ENCODE measurements at places on chromosomes 2 and 18.

- no peak for DNase-seq
These were observed 40.5 kb upstream of the KIDINS220 start for GRCh38 chr2:8877894-8878293.

- no peak for DNase-seq
These were observed 3.9 kb downstream of the CHST10 start for GRCh38 chr2:100413571-100413970.

DNA sequence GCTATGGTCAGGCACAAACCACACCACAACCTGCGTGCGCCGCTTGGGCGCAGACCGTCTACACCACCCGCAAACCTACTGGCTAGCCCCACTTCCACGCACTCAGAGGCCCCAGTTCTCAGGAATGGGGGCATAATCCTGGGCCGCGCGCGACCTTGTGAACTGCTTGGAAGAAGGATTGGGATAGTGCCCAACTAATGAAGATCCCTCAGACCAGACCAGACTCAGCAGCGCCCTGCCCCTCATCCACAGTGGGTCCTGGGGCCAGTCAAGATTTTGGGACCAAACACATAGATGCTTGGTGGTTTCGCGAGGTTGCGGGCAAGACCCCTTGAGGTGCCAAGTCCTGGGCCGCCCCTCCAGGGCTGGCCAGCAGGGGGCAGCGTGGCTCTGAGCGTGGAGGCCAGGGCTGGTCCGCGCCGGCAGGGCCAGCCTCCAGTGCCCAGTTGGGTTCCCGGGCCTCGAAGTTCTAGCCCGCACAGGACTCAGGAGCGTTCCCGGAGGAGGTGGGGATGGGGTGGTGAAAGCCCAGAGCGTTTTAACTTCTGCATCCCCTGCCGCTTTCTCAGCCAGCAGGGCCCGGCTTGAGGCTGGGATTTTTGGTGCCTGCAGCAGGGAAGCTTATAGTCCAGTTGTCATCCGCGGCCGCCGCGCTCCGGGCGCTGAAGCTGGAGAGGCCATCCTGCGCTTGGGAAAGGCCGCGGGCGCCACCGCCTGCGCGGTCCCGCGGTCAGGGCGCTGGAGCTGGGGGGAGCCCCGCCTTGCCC, 8.3 kb downstream of the OSR1 start:
- DNase-seq: peak; percentile 47

DNA sequence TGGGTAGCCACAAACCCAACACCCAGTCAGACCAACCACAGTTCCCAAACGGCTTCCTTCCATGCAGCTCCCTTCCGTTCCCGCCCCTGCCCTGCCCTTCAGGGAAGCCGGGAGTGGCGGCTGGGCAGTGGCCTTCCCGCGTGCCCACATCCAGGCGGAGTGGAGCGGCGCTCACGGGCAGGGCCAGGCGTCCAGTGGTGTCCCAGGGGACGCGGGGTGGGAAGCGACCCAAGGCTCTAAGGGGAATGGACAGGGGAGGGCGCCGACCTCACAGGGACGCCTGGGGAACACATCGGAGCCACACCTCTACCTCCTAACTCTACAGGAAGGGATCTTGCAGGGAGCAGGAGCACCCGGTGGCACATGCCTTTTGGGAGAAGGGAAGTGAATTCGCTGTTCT, 225.9 kb upstream of the MGAT5 start:
- no peak for DNase-seq

DNA sequence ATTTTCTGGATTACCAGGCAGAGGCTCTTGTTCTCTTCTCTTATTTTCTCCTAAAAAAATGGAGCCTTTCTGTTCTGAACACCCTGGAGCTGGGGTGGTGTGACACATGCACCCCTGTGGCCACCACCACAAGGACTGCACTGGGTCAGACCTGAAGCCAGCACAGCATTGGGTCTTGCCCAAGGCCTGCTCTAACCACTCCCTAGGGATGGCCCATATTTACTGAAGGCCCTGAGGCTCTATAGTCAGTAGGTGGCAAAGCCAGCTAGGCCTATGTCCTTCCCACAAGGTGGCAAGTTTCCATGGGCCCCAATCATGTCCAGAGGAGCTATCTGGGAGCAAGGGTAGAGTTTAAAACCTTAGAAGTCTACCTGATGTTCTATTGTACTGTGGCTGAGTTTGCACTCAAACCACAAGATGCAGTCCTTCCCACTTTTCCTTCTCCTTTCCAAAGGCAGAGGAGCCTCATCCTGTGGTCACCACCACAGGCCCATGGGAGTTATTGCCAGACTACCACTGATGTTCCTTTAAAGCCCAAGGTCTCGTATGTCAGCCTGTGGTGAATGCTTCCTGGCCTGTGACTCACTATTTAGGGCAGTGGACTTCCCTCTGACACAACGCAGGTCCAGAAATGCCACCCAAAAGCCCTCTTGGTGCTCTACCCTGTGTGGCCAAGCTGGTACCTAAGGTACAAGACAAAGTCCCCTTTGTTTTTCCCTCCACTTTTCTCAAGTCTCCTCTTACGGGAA, 15.0 kb upstream of the FMNL2 start:
- no peak for DNase-seq

DNA sequence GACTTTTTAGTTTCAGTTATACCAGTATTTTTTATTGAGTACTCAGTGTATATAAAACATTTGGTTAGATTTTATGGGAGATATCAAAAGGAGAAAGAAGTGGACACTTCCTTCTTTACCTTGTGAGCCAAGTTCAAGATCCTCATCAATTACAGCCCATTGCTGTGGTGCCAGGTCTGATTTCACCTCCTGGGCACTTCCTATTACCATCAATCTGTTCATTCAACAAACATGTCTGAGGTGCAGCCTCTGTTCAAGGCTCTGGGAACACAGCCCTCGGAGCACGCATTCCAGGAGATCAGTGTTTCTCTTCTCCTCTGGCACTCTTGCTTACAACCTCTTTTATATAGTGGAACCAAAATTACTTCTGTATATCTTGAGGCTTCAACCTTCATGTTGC, 171.4 kb upstream of the ALPP start:
- no peak for DNase-seq

GRCh38 chr2:128405981-128406613, 87.4 kb upstream of the HS6ST1 start:
- no peak for DNase-seq

- no peak for DNase-seq
These were observed 649.8 kb downstream of the ARHGAP15 start for GRCh38 chr2:143779021-143779420.

DNA sequence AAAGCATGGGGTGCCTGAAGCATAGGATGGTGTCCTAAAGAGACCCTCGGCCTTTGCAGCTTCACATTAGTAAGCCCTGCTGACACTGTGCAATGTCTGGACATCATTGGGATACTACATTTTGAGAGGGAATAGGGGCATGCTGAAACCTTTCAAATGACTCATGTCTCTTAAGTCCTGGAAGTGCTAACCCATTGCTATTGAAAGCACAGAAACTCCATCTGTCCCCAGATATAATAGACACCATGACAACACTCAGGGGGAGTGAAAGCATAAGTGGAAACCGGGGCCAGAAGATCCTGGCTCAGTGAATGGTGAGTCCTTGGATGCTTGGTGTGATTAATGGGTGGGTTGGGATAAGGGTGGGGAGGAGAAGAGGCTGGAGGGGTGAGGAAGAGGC, 595.5 kb upstream of the ID2 start:
- DNase-seq: no peak

GRCh38 chr2:222307143-222307756, 8.5 kb upstream of the PAX3 start:
- no peak for DNase-seq

DNA sequence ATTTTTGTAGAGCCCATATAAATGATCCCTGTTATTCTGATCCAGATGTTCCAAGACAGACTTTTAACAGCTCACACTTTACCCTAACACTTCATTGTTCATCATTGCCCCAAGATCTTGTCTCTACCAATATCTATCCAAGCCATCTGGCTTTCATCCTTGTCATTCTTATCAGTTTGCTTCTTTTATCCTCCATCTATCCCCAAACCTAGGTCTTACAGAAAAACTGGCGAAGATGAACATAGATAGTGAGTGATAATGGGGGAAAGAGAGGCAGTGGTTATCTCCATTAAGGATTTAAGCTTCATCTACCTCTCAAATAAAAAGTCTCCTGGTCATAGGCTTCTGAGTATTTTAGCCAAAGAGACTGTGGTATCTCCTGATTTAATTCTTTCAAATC, 89.5 kb downstream of the DHRS9 start:
- no peak for DNase-seq

GRCh38 chr18:8519102-8519501, 90.1 kb upstream of the RAB12 start:
- DNase-seq: no peak

GRCh38 chr2:178915423-178916173, 108.4 kb upstream of the TTN start:
- DNase-seq: no peak

GRCh38 chr2:239439754-239440315, 39.0 kb upstream of the HDAC4 start:
- DNase-seq: no peak

GRCh38 chr2:854460-854859, 96.2 kb upstream of the SNTG2 start:
- peak; percentile 1 for DNase-seq

GRCh38 chr2:196241175-196241574, 69.8 kb upstream of the STK17B start:
- no peak for DNase-seq

GRCh38 chr18:59189008-59189407, 30.9 kb upstream of the GRP start:
- DNase-seq: no peak

DNA sequence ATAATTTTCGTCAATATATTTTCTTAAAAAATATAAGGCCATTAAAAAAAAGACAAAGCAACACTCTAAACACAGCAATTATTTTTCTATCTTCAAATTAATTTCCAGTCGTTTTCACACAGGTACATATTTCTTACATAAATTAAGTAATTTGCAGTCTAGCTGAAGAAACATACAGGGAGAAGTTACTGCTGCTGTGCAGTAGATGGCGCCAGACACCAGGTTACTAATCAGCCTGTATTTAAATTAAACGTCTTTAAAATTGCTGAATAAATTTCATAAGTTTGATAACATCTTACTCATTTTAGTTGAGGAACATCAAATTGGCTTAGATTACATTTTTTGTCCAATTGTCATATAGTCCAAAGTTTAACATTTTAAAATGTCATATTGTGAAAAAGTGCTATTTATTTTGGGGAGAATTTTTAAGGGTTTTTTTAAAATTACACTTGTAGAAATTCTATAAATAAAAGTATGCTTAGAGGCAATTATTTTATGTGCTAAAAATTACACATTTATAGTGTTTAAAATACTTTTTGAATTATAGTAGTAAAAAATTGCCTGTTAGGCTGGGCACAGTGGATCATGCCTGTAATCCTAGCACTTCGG, 88.4 kb downstream of the PMAIP1 start:
- peak; percentile 56 for DNase-seq

- no peak for DNase-seq
These were observed 9.5 kb upstream of the KIF5C start for GRCh38 chr2:148865512-148865911.

DNA sequence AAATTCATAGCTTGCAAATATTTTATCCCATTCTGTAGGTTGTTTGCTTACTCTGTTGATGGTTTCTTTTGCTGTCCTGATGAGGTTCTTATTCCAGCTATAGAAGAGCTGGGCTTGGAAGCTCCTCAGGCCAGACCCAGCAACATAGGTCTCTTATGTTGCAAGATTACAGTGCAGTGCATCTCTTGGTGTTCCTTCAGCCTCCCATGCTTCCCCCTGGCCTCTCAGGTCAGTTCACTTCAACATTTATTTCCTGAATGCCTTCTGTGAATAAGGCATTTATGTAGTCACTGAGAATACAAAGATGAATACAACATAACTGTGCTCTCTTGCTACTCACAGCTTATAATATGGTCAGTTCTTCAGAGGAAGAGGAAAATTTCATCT, 179.0 kb upstream of the SLC39A10 start:
- DNase-seq: no peak

DNA sequence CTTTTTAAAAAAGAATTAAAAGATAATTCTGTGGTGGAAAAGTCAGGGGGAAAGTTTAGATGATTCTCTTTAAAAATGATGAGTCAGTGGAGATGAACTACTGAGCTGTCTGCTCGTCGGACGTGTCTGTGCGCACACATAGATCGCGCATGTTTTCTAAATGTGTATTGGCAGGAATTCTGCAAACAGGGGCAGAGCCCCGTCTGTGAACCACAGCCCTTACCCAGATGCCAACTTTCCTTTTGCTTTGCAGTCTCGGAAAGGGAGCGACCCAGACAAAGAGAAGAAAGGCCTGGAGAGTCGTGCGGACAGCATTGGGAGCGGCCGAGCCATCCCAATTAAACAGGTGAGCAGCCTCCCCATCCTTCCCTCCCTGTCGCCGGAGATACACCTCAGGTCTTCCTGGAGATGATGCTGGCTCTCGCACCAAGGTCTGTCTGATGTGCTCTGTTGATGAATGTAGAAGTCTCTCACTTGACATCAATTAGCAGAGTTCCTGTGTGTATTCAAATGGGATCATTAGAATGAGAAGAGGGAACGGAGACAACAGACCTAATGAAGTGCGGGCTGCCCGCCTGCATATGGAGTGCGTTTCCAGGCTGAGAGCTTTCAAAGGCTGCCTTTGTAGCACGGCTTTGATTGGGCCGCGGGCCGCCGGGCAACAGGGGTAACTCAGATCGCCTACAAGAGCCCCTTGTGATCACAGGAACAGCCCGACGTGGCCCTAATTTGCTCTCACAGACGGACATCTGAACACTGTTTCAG, 313.3 kb downstream of the AGAP1 start:
- no peak for DNase-seq

DNA sequence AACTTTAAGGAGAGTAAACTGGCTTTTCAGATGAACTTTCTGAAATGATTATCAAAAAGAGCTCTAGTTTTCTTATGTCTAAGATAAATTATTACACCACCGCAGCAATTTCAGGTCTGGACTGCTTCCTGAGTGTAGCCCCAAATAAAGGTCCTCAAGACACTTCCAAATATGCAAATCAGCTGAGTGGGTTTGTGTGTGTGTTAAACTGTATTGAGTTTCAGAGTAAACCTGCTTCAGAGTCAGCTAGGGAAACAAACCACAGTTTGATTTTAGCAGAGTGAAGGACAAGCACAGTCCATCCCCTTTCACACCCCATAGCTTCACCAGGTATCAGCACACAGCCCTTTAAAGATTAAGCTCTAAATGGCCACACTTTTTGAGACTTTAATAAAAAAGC, 168.7 kb downstream of the NRXN1 start:
- no peak for DNase-seq

DNA sequence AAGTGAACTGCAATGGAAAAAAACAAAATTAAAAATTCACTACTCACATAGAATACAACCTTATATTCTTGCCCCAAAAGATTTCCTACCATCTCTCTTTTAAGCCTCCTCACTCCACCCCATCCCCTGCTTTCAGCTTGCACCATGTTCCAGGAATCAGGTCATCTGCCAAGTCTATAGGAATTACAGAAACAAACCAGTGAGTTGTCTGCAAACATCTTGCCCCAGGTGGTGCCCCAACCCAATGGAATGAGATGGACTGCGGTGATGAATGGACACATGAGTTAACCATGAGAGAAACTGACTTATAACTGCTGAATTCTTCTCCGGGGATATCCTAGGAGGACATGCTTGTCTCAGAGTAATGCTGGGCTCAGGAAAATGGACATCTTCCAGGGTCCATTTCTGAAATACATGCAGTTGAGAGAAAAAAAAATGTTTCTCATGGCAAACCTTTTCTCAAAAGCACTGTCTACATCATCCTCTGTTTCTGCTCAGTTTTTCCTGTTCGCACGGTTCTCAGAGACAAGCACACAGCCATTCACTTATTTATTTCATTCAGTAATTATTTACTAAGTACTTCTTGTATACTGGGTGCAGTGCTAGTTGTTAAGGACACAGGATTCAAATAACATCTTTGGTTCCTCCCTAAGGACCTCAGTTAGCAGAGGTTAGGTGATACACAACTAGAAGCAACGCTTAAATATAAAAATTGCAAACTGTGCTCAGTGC, 350.0 kb downstream of the RND3 start:
- no peak for DNase-seq

- DNase-seq: no peak
These were observed 8.4 kb downstream of the ITM2C start for GRCh38 chr2:230872968-230873660.
